ENCODE measurements at places on chromosomes 2 and 18. TPM values are rescaled to one million over a fixed set of nuclear protein-coding genes. Genes with fewer than 3 reads are reported as not detected.

- no peak for DNase-seq
Measured at GRCh38 chr2:146207417-146207816, 1637.4 kb upstream of the ACVR2A start.

DNA sequence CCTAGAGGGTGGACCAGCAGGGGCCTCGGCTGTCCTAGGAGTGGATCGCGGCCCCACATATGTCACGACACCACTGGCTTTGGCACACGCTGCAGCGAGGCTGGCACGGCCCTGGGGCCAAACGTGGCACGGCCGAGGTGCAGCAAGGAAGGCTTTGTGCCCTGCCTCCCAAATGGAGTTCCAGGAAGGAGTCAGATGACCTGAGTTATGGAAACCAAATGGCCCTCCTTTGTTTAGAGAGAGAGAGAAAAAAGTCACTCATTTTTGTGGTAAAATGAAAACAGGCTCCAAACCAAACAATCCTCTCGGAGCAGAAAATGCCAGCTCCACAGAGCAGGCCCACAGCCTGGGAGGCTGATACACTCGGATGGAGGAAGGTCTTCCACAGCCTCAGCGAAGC, 105.6 kb downstream of the ANTXR1 start:
- peak; percentile 82 for DNase-seq

DNA sequence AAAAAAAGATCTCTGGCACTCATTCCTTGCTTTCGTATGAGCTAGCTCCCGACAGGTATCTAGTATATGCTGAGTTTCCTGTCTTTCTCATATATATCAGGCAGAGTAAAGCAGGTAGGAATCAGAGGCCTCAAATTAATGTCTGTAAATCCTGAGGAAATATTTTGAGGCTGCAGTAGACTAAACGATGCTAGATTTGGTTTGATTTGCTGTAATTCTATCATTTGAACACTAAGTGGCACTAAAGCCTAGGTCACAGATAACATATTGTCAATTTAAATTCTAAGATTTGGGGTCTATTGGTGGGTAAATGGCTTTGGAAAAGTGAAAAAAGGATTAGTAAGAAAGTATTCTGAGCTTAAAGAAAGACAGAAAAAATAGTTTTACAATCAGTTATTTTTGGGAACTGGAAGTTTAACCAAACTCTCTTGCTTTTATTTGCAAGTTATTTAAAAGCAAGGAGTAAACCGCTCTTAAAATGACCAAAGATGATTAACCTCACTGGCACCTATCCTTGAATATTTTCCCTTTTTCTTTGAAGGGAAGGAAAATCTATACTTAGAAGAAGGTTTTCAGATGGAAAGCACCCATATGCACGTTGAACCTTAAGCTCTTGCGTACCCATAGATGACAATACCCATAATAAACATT, 37.6 kb upstream of the SLC4A10 start:
- DNase-seq, result peak; percentile 29

GRCh38 chr2:173240083-173240482, 114.6 kb upstream of the CDCA7 start:
- no peak for DNase-seq

- DNase-seq, result peak; percentile 12
Measured at GRCh38 chr18:21489119-21489750, 111.3 kb downstream of the ESCO1 start.

- DNase-seq, result no peak
Measured at GRCh38 chr18:33558529-33558928, 19.5 kb upstream of the ASXL3 start.

DNA sequence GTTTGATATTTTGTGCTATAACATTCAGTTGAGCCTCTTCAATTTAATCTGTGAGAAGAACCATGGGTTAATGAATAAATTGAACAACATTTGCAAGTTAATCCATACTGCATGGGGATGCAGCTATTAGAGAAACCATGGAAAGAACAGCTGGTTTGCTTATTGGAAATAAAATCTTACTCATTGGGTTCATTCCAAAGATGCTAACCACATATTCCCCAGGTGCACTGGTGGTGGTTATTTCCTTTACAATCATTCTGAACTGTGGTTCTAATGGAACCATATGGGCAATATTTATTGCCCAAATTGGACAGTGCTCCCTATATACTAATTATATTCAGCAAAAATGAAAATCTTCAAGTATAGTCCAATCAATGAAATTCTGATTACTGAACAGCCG, 1200.4 kb upstream of the CDH2 start:
- DNase-seq, result peak; percentile 6

DNA sequence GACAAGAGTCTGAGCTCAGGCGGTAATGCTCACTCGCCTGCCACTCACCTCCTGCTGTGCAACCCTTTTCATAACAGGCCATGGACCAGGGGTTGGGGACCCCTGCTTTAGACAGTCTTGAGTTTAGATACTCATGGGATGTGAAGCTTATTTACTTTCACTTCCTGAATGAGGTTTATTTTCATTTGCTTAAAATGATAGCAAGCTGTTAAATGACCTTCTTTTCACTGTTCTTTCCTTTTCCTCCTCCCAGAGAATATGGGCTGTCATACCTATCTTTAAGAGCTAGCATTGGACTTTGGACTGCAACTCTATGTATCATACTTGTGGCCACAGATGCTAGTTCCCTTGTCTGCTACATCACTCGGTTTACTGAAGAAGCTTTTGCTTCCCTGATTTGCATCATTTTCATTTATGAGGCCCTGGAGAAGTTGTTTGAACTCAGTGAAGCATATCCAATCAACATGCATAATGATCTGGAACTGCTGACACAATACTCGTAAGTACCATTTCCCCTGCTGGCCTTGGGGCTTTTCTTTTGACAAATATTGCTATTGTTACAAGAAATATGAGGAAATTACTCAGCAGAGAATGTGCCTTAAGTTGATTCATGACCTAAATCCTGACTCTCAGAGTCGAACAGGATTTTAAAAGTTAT, 168.5 kb downstream of the DPP4 start:
- peak; percentile 65 for DNase-seq

DNA sequence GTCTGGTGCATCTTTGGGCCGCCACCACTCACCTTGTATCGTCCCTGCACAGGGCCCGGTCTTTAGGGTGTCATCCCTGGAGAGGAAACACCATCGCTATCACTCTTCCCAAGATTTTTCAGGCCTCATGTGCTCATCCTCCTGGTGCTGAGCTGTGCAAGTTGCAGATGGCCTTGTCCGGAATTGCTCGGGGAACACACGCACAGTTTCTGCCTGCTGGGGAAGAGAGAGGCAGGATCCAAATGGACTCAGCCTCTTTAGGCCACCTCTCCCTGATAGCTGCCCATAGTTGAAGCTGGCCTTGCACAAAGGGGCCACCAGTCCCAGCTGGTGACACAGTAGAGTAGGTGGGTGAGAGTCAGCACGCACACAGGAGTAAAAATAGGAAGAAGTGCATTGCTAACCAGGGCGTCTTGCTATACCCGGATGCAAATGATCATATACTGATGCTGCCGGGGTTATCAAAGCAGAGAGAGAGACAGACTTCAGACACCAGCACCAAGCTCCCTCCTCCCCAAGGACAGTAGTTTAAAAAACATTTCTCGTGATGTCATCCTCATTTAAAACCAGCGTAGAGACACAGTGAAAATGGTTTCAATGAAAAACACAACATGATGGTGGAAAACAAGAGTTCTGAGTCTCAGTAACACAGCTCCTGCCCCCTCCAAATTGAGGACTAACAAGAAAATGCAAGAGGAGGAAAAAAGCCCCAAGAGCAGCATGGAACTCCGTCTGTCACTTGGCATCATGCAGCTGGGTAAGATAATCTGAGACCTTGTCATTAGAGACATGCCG, 147.5 kb upstream of the NCK2 start:
- no peak for DNase-seq

DNA sequence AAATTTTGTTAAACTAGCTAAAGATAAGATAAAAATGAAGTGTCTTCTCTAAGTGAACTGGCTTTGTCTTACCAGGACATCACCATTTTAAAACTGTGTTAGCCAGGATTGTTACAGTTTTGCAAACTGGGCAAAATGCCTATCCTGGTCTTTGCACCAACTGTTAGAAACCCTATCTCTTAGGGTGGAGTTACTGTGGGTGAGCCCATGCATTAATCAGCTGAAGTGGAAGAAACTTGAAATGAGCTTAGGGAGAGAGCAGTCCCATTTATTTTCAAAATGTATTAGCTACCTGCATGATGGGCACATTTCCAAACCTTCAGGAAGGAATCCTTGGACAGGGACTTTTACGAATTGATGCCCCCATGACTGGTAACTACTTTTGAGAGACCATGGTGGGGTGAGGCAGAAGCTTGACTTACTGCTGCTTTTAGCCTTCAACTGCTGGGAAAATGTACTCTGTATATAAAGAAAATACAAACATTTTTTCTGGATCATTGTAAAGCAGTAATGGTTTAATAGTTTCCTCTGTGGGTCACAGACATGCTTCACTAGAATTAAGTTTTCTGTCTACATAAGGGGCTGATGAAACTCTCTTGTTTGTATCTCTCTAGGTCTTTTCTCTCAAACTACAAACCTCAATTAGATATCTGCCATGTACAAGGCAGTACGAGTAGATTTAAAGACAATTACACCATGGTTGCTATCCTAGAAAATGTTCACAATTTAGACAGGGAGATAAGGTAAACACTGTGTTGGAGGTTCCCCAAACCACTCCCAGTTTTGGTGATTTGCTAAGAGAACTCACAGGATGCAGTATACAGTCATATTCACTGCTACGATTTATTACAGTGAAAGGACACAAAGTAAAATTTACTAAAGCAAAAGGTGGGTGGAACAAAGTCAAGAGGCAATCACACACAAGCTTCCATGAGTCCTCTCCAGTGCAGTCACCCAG, 321.4 kb upstream of the MMADHC start:
- DNase-seq, result peak; percentile 55

DNA sequence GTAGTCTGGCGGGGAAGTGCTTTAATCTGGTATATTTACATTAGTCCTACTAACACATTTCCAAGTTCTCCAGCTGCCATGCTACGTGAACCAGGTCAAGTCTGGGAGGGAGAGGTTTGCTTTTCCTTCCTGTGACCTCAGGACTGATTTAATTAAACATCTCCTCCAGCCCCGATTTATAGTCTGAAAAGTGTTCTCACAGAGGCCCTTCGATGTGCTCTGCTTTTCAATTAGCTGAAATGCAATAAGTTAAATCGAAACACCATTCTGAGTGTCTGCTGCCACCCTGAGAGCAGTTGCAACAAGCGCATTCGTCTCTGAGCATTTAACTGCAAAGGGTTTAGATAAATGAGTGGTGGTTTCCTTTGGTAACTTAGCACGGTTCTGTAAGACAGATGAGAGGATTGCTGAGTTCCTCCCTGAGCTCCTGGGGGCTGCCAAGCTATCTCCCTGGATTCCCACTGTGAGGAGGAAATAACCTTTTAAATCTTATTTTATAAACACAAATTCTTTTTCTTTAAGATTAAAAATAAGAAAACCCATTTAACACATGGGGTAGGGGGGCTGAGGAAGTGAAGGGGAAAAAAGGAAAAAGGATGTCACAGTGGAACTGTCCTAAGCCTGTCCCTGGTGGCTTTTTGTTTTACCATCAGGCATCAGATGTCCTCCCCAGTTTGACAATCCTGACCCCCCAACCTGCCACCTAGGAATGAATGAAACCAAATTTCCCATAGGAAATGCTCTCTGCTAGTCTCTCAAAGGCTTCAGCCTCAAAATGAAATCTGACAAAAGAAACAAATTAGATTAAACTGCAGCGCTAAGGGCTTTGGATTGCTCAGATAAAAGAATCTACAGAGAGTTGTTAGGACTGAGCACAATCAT, 56.5 kb upstream of the CREB1 start:
- DNase-seq, result peak; percentile 78

GRCh38 chr2:169172151-169172735, 102.9 kb downstream of the DHRS9 start:
- DNase-seq, result peak; percentile 68

DNA sequence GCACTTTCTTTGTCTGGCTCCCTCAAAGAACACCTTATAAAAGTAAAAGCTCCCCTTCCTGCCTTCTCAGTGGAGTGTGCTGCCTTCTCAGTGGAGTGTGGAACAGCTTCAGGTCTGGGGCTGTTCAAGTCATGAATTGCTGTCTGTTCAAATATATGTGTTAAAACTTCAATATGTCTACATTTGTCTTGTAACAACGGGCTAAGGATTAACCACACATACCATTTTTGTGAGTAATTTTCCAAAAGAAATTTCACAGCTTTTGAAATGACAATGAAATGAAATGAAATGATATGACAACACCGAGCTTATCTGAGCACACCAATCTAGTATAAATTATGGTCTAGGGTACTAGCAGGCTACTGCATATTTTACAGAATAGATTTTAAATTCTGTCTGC, 42.9 kb downstream of the CABYR start:
- DNase-seq, result peak; percentile 66

DNA sequence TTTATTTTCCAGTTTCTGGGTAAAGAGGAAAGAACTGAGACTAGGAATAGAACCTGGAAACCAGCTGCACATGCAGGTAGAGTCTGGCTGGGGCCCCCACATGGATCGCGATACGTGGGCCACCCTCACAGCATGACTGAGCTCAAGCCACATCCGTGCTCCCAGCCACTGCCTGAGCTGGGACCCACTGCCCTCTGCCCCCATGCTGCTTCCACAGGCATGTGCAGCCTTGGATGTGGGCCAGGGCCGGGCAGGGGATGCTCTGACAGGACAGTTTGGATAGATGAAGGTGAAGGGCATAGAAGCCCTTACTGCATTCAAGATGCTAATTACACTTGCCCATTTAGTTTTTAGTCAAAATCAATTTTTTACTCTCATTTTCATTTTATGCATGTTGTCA, 321.2 kb downstream of the DCDC2C start:
- DNase-seq, result no peak

DNA sequence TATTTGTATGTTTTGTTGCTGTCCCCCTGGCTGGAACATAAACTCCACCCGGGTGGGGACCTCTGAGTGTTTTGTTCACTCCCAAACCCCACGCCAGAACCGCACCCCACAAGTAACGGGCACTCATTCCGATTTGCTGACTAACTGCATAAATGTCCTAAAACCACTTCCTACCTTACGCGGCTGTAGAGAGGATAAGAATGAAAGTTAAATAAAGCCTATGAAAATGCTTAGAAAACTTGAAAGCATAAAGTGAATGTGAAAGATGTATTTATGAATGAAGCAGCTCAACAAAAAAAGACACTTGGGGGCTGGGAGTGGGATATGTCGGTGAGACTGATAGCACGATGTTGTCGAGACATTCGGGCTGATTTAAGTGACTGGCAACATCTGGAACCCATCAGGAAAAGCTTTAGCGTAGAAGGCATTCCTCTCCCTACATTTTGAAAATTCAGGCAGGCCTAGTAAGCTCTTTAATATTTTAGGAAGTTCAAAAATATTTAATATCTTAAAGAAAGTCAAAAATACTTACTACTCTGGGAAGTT, 206.7 kb downstream of the SH3RF3 start:
- peak; percentile 86 for DNase-seq

- no peak for DNase-seq
Measured at GRCh38 chr2:123791207-123791606, 233.9 kb upstream of the CNTNAP5 start.

The OSR1 gene
- 0.31 TPM for total RNA-seq

The CDK15 gene
- 6.6 TPM for total RNA-seq

The PTH2R gene
- total RNA-seq, result not detected

The RAD51AP2 gene
- total RNA-seq, result 0.10 TPM

The IL36G gene
- not detected for total RNA-seq

The MC2R gene
- not detected for total RNA-seq

The UGT1A4 gene
- not detected for total RNA-seq
